ENCODE measurements at places on chromosomes 6 and 20.

DNA sequence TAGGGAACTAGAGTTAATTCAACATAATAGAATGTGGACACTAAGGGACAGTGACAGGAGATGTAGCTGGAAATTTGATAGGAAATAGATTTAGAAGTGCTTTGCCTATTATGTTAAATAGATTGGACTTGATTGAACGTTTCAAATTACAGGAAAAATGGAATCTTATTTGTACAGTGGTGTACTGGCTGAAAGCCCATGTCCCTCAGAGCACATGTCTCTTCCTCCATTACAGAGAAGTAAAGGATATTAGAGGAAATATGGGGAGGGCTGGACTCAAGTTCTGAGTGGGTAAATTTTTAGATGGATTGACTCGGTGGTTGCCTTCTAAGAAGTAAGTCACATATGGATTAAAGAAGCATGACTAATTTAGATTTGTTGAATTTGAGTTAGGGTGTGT, 11.4 kb downstream of the PKIB start:
- no peak for DNase-seq

- DNase-seq: no peak
Measured at GRCh38 chr6:30325150-30325872, 1.4 kb upstream of the TRIM39 start.

DNA sequence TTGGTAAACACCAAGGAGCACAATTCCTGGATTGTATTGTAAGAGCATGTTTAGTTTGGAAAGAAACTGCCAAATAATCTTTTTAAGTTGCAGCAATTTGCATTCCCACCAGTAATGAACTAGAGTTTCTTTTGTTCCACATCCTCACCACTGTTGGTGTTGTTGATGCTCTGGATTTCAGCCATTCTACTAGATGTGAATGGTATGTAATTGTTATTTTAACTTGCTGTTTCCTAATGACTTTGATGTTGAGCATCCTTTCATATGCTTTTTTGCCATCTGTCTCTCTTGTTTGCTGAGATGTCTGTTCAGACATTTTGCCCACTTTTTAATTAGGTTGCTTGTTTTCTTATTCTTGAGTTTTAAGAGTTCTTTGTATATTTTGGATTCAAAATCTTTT, 1654.1 kb downstream of the GRIK2 start:
- no peak for DNase-seq

DNA sequence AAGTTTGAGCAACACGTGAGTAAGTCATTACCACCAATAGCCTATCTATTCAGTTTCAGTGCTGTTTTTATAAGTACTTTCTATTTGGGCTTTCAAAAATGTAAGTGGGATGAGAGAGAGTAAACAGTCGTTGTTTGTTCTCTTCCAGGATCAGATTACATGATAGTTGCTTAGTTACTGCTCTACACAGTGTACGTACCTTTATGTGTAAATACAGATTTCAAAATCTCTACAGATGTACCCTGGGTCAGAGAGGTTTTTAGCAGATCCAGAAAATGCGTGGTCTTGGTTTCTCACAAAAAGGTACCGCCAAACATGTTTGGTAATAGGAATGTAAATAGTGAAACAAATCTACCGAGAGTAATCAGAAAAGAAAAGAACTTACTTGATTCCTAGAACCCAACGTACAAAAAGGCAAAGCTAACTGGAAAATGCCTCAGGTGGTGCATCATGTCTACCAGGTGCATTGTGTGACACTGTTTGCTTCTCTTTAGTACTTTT, 421.1 kb downstream of the BCKDHB start:
- DNase-seq: no peak

DNA sequence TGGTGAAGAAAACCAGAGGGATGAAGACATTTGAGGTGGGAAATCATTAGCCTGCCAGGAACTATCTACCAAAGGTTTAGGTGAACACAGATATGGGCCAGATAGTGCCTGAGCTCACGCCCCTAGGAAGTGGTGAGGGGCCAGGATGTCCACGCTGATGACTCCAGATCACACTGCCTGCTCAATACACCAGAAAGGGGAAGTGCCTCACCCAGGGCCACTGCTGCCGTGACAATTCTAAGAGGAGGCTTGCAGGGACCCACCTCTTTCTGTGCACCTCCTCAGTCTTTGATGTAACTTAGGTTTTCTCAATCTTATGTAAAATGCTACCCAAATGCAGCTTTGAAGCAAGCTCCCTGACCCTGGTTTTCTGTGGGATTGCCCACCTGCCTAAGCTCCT, 5.4 kb upstream of the RAB44 start:
- no peak for DNase-seq

DNA sequence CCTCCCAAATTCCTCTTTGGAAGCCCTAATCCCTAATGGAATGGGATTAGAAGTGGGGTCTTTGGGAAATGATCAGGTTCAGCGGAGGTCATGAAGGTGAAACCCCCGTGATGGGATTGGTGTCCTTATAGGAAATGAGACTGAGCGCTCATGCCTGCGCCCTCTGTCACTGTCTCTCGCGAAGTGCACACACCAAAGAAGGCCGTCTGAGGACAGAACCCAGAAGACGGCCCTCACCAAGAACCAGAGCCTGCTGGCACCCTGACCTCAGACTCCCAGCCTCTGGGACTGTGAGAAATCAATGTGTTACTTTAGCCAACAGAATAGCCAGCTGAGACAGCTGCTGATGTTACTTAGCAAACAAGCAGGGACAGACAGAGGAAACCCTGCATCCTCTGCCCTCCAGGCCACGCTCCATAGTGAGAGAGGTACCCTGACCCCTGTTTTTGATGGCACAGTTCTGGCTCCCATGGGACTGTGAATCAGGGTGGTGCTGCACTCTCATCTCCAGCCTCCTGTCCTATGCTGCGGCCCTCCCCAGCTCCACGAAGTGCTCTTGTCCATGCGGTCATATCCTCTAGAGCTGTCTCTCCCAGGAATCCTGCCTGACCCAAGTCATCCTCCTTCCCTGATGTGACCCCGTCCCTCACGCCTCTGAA, 369.3 kb downstream of the ZFAND3 start:
- DNase-seq: no peak

GRCh38 chr6:37624606-37625574, 72.8 kb downstream of the MDGA1 start:
- DNase-seq: no peak

DNA sequence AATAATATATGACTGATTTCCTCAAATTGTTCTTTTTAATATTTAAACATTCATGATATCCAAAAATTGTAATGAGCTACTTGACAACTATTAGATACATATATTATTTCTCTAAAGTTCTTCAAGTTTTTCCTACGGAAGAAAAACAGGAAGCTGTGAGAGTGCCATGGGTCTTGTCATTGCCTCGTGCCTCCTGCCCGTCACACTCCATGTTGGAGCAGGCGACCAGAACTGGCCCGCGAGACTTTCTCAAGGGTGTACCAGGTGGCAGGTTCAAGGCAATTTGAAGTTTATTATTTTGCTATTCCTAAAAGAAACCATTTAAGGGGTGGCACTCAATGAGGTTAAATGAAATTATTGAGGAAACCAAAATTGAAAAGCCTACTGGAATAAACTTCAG, 337.2 kb downstream of the HACE1 start:
- no peak for DNase-seq

GRCh38 chr6:44096612-44097011, 30.6 kb downstream of the MRPL14 start:
- peak; percentile 60 for DNase-seq

DNA sequence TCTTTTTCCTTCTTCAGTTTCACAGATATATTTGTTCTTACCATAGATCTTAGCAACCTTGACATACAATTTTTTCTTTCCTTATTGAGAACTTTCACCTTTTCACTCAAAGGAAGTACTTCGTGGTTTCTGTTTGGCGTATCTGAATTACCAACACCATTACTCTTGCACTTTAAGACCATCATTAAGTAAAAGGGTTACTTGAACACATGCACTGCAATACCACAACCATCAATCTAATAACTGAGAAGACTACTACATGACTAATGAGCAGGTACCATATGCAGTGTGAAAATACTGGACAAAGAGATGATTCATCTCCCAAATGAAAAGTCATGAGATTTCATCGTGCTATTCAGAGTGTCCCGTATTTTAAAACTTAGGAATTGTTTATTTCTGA, 21.7 kb upstream of the SENP6 start:
- no peak for DNase-seq

GRCh38 chr20:44646023-44646640, 5.4 kb downstream of the ADA start:
- DNase-seq: no peak

GRCh38 chr6:34951731-34952130, 62.7 kb downstream of the ANKS1A start:
- DNase-seq: no peak

DNA sequence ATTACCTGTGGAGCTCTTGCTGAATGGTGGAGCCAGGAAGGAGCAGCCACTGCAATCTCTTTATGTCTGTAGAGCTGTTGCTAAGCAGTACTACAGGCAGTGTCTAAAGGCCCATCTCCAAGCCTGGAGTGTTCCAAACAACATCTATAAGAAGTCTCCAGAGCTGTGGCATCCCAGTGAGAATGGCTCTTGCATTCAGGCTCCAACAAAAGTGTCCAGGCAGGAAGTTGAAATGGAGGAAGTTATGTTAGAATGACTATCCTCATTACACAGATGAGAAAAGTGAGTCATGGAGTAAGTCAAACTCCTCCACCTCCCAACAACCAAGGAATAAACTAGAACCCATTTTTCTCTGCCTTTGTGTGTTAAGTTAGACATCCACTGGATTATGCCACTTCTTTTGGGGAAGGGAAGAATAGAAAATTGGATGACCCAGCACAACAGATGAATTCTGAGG, 288.5 kb upstream of the STXBP5 start:
- DNase-seq: no peak

DNA sequence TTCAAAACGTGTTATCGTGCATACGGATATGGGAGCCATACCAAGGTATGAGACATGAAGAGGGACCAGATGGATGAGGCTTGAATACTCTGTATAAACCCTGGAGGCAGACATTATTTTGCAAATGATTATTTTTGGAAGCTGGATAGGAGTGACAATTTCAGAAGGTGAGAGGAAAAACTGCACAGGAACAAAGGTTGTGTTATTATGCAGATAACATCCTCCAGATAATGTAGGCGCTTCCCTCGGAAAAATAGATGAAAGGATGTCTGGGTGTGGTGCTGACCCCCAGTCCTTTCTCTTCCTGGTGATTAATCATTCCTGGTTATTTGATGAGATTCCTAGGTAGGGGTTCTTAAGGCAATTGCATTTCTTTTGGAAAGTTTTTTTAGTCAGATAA, 36.4 kb upstream of the CD83 start:
- no peak for DNase-seq

- DNase-seq: no peak
Measured at GRCh38 chr20:54208548-54209176, 775 bp downstream of the PFDN4 start.

DNA sequence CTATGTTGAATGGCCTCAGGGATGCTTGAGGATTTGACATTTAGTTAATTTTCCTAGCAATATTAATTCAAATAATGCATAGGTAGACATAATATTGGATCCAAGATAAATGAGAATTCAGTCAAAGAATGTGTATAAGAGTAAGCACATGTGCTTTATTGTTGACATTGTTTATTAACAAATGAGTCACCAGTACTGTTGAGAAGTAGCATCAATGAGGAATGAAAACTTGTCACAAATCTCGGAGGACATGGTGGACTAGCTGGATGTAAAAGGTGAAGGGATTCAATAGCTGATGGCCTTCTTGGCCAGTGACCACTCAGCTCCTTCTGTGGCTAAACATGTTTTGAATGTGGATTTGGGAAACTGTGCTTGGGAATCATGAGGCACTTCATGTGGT, 1137.0 kb downstream of the HACE1 start:
- no peak for DNase-seq

GRCh38 chr20:2519115-2519809, 10.5 kb upstream of the ZNF343 start:
- no peak for DNase-seq

DNA sequence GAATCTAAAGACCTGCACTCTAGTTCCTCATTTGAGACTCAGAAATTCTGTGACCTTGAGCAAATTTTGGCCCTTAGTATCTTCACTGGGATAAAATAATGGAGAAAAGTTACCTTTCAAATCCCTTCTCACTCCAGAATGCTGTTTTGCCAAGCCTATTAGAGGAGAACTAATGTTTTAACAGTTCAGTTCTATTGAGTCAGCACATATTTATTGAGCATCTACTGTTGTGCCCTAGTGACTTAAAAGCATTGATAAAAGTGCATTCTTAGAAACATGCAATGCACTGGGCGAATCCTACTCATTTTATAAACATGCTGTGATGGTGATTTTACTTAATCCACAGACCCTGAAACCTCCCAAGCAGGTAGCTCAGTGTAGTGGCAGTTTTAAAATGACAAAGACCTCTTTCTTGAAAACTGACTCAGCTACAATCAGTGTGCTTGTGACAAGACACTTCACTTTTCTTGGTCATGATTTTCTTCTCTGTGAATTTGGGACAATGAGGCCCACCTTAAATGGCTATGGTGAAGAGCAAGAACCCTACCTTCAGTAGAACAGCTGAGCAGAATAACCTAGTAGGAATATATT, 312.0 kb downstream of the ALDH8A1 start:
- DNase-seq: no peak

GRCh38 chr20:11234608-11235007, 560.8 kb upstream of the JAG1 start:
- no peak for DNase-seq

DNA sequence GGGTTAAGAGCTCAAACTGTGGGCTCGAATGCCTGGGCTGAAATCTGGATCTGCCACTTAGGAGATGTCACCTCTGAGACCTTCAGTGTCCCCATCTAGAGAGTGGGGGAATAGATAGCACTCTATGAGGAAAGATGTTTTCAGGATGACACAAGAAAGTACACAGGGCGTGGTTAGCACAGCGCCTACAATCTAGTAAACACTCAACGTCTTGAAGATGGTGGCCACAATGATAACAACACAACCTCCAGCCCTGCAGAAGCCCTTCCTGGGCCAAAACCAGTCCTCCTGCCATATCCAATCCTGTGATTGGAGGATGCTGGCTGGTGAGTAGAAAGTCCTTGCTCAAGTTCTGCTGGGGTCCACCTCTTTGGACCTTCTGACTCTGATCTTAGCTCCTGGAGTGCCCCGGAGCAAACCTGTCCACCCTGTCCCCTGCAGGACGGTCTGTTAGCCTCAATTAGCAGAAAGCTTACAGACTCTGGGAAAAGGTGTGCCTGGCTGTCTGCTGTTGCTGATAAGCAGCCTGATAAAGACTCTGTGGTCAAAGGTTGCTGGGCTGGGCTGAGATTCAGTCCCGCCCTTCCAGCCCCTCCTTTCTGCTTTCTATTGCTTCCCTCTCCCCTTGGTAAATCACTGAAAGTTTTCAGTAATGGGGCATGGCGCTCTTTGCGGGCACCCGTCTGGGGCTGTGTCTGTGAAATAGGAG, 8.2 kb downstream of the EDN3 start:
- no peak for DNase-seq

DNA sequence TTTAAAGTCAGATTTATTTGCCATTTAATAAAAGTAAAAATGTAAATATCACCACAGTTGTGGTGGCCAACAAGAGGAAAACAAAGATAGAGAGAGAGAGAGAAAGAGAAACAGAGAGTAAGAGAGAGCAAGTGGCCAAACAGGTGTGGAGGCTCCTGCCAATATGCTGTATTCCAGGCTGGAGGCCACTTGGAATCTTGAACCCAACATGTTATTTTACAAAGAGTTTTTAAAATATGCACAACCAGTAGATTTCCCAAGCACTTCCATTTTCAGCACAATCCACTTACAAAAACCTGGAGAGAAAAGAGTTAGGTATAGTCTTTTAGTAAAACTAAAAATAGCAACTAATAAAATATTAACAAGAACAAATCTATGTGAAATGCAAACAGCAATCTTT, 1323.1 kb upstream of the CITED2 start:
- no peak for DNase-seq

Data from stimulated activated CD8-positive, alpha-beta memory T cell treated with anti-CD3 and anti-CD28 coated beads, Interleukin-15, amount 100 ng/mL, for 4 hours (primary cell).